ENCODE measurements at places on chromosomes 16 and 17.

GRCh38 chr17:14794961-14795360 is 470.2 kb downstream of the PMP22 start:
- DNase-seq, result no peak

- peak; percentile 82 for DNase-seq
Observed at GRCh38 chr17:32486701-32487472, at the start of gene CDK5R1. Gene CDK5R1 (plus strand): TSS chr17:32486993. CDS start chr17:32487621, 628 bp downstream.

DNA sequence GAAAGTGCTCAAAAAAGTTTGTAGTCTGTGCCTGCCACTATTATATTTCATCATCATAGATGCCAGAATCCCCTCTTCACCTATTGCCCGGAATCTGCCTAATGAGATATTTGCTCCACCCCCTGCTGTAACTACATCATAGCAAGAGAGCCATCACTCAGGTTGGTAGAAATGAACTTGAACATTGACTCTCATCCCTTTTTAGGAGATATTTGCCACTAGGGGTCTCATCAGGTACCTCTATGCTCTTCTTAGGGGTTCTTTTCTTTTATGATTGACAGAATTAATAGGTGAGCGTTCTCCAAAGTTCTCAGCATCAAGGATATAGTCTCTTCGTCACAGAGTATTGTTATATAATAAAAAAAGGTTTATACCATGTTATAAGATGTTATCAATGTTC is 20.0 kb downstream of the ANKS4B start:
- DNase-seq, result no peak

DNA sequence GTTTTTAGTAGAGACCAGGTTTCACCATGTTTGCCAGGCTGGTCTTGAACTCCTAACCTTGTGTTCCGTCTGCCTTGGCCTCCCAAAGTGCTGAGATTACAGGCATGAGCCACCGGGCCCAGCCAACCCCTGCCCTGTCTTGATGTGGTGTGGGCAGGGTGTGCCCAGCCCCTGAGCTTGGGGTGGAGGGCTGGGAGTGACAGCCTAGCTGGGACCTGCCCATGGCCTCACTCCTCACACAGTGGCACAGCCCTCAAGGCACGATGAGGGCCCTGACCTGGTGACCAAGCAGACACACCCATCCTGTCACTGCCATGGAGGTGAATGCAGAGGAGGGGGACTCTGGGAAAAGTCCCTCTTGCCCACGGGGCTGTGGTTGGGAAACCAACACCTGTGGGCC is 3.0 kb downstream of the IL32 start:
- DNase-seq, result no peak

DNA sequence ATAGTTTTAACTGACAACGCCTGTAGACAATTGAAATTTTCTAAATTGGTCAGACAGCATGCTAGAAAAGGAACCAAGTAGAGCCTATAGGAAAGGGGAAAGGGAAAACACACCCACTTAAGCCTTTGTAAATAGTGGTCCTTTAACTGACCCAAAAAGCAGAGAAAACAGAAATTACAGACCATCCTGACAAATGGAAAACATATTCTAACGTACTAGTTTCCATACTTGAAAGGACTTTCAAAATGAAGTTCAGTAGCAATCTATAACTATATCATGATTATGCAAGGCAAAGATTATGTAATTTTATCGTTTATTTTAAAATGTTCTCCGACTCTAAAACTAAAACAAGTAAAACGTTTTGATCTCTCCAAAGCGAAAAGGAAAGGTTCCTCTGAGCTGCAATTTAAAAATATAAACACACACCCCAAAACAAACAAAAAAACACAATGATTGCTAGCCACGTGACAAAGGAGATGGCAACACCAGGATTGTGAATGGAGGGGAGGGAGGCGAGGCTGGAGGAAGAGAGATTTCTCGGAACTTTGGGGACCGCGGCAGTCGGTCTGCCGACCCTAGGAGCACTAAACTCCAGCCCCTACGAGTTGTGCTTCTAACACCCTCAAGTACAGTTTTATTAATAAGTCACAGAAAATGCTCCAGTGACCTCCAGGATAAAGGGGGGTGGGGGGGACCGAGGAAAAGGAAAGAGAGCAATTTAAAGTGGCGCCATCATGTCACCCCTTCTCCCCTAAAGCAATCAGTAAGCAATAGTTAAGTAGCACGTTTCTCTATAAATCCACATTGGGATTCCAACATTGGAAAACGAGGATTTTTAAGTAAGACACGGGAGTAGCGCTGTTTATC is 1.7 kb downstream of the KANSL1 start:
- peak; percentile 58 for DNase-seq

GRCh38 chr17:8046929-8047768 is 8.3 kb downstream of the ALOX15B start:
- DNase-seq, result no peak

- DNase-seq, result peak; percentile 68
Observed at GRCh38 chr16:50195276-50195675, 42.2 kb downstream of the TENT4B start.

- DNase-seq, result no peak
Observed at GRCh38 chr16:31214708-31215286, 878 bp downstream of the TRIM72 start.

DNA sequence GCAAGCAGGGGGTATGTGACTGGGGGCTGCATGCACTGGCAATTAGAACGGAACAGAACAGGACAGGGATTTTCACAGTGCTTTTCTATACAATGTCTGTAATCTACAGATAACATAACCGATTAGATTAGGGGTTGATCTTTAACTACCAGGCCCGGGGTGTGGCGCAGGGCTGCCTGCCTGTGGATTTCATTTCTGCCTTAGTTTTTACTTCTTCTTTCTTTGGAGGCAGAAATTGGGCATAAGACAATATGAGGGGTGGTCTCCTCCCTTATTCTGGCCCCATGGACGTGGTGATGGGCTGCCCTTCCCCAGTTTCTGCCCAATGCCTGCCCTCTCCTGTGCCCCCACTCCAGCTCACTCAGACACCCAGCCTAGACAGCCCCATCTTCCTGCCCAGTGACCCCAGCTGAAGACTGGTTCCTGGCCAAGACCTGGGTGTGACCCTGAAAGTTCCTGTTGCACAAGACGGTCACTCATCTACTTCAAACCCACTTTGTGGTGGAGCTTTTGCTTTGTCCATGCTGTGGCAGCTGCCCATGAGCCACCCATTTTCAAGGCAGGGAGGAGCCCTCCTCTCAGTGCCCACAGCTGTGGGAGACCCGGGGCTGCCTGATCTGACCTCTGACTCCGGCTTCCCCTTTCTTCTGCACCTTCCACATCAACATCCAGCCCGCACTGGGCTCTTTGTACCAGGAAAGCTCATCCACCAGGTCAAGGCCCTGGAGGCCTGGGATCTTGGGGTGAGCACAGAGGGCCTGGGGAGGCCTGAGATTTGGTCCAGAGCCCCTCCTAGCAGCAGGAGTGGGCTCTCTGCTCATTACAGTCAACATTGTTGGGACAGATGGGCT is 18.6 kb downstream of the ALOX12B start:
- DNase-seq, result no peak

DNA sequence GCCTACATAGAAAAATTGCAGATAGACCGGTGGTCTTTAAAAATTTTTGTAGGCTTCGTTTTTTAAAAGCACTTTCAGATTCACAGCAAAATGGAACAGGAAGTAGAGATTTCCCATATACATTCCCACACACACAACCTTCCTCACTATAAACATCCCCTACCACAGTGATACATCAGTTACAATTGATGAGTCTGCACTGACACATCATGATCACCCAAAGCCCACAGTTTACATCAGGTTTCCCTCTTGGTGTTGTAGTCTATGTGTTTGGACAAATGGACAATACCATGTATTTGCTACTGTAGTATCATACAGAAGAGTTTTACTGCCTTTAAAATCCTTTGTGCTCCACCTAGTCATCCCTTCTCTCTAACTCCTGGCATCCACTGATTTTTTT is 113.9 kb upstream of the ADAMTS18 start:
- DNase-seq, result no peak

GRCh38 chr16:55641430-55642056 is 14.2 kb upstream of the SLC6A2 start:
- no peak for DNase-seq

- no peak for DNase-seq
Observed at GRCh38 chr17:79478051-79478461, 132.8 kb downstream of the RBFOX3 start.

GRCh38 chr16:66574531-66574930 is 4.7 kb upstream of the CMTM2 start:
- DNase-seq, result no peak

GRCh38 chr16:8882041-8882617 is at the start of gene LITAFD:
Gene LITAFD (plus strand): TSS chr16:8882351. CDS start chr16:8884356, 2,005 bp downstream.
- no peak for DNase-seq

GRCh38 chr17:9893411-9894012 is 11.6 kb downstream of the RCVRN start:
- no peak for DNase-seq

GRCh38 chr17:78137392-78138203 is 7.0 kb downstream of the TMC8 start:
- no peak for DNase-seq

Measured in epithelial cell of esophagus (primary cell).